ENCODE measurements at places on chromosomes 3 and 15.

- DNase-seq, result no peak
Observed at GRCh38 chr15:41782371-41783282, 8.3 kb downstream of the MAPKBP1 start.

DNA sequence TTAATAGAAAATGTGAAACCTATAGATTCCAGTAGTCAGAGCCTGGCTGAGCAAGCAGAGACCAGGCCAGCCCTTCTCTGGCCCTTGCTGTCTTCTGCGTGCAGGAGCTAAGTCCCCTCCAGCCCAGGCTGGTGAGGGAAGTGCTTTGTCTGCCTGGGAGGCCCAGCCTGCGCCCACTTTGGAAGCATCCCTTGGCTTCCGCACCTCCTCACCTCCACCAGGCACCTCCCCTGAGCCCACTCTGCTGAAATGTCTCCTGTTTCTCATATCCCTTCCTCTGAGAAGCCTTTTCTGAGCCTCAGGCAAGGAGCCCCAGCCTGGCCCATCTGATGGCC, 45.3 kb downstream of the ALDH1L1 start:
- no peak for DNase-seq

- DNase-seq, result peak; percentile 48
Observed at GRCh38 chr15:78437107-78437761, 782 bp upstream of the IREB2 start.

DNA sequence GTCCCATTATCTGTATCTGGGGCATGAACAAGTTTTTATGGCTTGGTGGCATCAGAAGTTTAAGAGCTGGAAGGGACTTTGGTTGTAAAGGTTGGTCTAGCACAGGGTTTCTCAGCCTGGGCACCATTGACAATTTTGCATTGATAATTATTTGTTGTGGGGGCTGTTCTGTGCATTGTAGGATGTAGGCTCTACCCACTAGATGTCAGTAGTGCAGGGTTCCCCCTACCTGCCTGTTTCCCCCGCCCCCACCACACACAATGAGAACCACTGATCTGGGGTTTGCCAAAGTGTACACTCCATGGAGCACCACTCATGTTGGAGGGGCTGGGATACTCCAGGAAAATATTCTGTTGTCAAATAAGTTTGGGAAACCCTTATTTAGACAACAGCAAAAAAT, 42.7 kb downstream of the PLCL2 start:
- no peak for DNase-seq

- DNase-seq, result no peak
Observed at GRCh38 chr15:90487186-90487585, 42.5 kb upstream of the CRTC3 start.

DNA sequence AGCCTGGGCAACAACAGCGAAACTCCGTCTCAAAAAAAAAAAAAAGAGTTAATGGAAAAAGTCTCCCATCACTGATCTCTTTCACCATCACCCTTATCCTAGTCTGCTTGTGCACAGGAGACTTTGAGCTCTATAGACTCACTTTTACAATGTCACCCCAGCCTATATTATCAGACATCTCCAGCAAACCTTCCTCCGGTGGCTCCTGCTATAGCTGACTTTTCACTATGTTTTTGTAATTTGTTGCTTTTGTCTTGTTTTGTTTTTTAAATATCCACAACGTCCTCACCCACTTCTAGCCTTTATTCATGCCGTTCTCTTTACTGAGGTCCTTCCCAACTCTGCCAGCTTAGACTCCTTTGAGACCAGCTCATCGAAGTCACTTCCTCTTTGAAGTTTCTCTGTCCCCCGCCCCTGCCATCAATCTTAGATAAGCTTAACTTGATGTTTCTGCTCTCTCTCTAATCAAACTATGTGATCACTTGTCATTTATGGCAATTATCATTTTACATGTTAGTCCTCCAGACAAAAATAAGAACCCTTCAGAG, 82.7 kb upstream of the CHD2 start:
- DNase-seq, result no peak

Data from HEK293T (cell line).